ENCODE measurements at places on chromosomes 11 and 22.

- DNase-seq = no peak
These were observed 12.2 kb upstream of the LYVE1 start for GRCh38 chr11:10580623-10581022.

DNA sequence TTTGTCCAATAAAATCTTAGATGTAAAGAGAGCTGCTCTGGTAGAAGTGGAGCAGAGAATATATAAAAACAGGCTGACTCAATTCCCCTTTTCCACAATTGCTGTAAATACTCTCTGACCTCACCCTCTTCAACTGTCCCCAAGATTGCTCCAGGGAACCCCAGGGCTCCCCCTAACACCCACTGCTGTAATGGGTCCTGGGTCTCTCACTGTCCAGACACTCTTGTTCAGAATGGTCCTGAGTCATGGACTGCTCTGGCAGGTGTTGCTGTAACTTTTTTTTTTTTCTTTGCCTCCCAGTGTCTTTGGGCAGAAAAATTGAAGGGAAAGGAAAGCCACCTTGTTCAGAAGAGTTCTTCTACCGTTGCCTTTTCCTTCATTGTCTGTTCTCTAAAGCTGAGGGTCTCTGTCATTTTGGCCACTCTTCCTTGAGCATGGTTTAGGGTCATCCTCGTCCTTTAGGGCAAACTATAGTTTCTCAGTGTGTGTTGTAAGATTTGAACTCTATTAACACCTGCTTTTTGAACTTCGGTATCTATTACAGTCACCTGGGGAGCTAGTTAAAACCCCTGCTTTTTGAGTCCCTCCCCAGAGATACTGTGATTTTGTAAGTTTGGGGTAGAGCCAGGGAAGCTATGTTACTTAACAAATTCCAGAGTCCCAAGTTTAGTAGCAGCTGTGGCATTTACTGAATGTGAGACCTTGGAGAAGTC is 209.5 kb downstream of the NAV2 start:
- no peak for DNase-seq

DNA sequence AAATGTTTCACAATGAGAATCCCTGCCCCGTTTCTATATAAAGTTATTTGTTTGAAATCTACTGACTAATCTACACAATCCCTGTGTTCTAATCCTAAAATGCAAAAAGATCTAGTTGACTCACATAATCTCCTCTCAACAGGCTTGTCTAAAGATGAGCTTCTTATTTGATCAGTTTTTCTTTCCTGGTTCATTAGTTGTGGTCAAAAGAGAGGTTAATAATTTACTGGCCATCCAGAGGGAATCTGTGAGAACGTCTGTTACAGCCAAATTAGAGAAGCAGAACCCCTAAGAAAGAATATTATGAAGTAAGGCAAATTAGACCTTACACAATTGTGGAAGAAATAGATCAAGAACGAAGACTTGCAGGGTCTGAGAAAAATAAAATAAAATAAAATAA is 173.7 kb upstream of the ANO3 start:
- no peak for DNase-seq

DNA sequence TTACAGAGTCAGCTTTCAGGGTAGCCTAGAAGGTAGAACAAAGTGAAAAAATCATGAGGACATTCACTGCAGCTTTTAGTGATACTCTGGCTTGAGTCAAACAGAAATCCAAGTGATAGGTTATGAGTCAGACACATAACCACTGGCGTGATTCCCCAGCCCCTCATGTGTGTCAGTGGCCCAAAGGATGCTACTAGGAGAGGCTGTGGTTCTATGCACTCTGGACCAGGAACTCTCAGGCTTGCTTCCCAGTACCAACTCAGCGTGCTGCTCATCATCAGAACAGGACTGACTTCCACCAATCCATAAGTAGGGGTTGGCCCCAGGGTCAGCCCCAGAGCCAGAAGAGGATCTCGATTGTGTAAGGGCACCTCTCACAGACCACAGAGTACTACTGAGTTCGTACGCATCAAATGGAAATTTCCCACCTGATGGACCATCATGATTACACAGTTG is 116.8 kb downstream of the MED15 start:
- DNase-seq = no peak

DNA sequence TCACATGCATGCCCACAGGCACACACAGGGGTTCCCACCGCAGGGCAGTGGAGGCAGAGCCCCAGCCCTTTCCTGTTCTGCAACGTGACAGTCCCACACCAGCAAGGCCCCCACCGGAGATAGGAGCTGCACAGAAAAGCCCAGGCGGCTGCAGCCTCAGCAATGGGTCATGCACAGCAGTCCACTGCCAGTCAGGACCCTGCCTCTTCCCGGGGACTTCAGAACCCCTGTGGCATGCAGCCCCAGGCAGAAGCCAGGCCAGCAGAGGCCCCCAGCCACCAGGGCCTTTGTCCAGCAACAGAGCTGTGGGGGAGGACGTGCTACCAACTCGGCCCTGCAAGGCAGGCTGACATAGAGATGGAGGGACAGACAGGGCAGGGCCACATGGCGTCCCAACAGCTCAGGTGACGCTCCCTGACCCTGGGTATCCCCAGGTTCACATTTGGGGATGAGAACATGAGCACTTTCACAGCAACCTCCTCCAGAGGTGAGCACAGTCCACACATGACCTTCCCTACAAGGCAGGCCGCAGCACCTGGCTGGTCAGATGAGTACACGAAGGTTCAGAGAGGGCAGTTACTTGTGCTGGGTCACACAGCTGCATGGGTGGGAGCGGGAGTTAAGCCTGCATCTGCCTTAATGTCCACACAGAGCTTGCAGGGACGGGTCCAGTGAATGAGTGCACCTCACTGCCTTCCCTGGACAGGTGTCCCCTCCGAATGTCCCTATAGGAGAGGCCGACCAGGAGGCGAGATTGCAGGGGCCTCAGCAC is 87.3 kb downstream of the CELSR1 start:
- no peak for DNase-seq

- no peak for DNase-seq
These were observed 33.9 kb downstream of the RAB39A start for GRCh38 chr11:107962181-107962580.

- no peak for DNase-seq
These were observed 13.0 kb upstream of the UPK3A start for GRCh38 chr22:45271667-45272201.

GRCh38 chr11:124762624-124763155 is 600 bp upstream of the ESAM start:
- no peak for DNase-seq

- no peak for DNase-seq
These were observed 80.8 kb downstream of the ZC3H12C start for GRCh38 chr11:110173811-110174644.

- DNase-seq = no peak
These were observed 368.6 kb downstream of the TBC1D22A start for GRCh38 chr22:47130883-47131631.

DNA sequence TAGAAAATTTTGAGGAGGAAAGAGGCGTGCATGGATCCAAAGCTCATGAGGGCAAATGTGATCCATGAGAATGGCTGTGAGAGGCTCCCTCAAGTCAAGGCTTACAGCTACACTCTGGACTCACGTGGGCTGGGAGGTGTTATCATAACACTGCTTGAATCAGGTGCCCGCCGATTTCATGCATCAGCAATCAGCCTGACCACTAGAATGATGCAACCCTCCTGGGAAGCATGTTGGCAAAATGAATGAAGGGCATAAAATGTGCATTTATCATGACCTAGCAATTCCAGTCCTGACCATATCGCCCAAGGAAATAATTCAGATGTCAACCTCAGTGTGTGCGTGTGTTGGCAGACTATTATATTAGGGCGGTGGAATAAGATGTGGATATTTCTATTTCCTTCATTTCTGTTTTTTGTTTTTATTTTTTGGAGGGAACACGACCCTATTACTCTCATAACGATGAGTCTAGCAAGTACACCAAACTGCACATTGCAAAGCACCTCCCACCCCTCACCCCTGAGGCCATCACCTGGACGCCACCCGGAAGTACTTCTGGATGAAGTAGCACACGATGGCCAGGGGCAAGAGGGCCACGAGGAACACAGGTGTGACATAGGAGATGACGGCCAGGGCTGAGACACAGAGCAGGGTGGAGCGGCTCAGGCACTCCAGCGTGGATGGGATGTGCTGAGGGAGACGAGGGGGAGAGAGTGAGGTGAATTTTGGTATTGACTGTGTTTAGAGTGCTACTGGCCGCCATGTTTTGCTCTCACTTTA is 15.7 kb upstream of the KCNJ11 start:
- DNase-seq = no peak

DNA sequence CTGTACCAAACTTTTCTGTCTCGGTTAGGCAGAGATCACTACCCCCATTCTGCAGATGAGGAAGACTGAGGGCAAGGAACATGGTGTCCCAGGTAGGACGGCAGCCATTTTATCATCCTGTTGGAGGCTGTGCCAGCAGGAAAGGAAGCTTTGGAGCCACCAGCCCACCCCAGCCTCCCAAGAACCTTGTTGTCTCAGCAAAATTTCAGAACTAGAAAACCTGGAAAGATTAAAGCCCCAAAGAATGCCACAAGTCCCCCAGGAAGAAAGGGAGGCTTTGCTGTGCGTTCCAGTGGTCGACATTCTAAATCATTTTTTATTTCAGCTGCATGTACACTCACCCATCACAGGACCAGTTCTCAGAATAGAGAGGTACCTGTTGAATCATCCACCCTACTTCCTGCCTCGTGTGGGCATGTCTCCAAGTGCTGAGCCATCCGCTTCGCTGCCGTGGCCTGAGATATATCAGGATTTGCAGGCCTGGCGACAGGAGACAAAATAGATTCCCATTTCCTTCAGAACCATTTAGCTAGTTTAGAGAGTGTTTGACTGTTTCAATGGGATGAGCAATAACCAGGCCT is 13.0 kb upstream of the EIF3D start:
- no peak for DNase-seq

- no peak for DNase-seq
These were observed 31.8 kb downstream of the FEZ1 start for GRCh38 chr11:125464270-125464662.

DNA sequence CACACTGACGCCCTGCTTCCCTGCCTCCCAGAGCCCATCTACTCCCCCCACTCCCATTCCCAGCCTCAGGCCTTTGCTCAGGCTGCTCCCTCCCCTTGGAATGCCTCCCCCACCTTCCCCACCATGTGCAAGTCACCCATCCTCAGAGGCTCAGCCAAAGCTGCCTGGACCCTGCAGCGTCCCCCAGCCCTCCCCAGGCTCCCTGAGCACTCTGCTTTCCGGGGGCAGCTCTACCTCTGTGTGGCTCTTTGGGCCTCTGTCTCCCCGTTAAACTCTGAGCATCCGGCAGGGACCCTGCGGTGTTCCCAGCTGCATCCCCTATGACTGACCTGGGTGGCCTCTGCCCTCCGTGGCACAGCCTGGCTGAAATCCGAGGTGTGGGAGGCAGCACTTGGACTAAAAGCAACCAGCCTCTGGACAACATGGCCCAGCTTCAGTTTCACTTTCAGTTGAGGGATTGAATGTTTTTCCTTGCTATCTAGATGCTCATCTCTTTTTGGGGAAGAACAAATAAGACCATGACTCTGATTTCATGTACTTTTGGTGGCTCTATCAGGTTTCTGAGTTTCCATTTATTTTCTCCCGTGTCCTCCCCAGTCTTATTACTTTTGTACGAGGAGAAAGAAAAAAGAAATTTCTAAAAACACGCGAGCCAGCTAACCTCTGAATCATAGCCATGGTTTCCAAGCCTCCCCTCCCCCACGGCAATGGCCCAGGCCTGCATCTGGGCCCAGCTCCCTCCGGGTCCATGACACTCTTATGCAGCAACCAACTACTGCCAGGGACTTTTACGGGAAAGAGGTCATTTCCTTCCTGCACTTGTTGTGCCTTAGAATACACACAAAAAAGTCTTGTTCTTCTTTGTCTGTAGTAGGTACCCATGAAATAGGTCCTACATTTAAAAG is 3.8 kb downstream of the APOL3 start:
- DNase-seq = peak; percentile 11

GRCh38 chr11:18987454-18988231 is 48.4 kb upstream of the MRGPRX1 start:
- DNase-seq = no peak

- DNase-seq = no peak
These were observed 73.7 kb upstream of the PLET1 start for GRCh38 chr11:112334381-112334780.

GRCh38 chr11:128766591-128767081 is 72.8 kb downstream of the FLI1 start:
- DNase-seq = no peak

GRCh38 chr11:88813233-88813915 is 252.4 kb downstream of the GRM5 start:
- DNase-seq = no peak

- no peak for DNase-seq
These were observed 45.0 kb downstream of the PPP6R3 start for GRCh38 chr11:68505596-68505995.

DNA sequence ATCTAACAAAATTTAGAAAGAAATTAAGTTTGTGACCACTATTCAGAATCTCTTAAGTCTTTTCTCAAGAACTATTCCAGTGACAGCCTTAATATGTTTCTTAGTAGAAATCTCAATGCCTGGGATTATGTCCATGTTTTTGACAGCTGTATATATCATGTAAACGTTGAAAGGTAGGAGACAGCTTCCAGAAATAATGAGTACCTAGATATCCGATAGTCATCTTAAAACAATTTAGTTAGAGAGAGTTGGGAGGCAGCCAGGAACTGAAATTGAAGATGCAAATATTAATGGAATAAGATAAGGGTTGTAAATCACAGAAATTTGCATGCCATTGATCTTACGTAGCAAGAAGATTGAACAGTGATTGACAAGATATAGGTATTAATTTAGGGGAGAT is 955.2 kb downstream of the JRKL start:
- DNase-seq = no peak

GRCh38 chr22:19396934-19397733 is 34.4 kb downstream of the HIRA start:
- DNase-seq = no peak

DNA sequence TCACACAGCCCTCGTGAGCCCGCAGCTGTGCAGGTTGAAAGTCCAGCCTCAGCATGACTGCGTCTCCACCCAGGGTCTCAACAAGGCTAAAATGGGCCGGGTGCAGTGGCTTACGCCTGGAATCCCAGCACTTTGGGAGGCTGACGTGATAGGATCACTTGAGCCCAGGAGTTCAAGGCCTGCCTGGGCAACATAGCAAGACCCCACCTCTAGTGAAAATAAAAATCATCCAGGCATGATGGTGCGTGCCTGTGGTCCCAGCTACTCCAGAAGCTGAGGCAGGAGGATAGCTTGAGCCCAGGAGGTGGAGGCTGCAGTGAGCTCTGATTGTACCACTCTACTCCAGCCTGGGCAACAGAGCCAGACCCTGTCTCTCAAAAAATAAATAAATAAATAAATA is 100.8 kb upstream of the PRR5 start:
- no peak for DNase-seq
